ENCODE measurements at places on chromosomes 13 and 19.

DNA sequence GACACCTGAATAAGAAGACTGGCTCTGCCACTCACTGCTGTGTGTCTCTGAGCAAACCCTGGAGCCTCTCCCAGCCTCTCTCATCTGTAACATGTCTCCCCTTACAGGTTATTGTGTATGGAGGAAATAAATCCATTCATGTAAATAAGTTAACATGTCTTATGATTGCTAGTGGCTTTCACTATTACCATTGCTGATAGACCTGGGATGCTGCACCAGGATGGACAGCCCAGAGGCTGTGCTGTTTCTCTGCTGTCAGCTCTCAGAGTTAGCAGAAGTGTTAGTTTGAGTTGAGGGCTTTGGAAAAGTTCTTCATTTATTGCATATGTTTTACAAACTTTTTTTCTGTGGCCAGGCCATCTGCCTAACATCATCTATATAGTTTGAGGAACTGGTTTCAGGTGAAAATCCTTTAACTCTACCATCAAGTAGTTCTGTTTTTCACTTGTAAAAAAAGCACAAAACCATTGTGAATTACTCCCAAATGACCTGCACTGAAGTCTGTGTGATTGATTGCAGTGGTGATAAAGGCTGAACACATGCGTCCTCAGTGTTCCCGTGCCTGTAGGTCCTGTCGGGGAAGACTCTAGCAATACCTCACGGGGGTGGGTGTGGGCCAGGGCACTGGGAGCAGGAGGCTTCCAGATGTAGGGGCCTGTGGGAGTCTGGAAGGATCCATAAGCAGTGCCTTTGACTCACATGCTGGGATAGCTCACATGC is 24.6 kb downstream of the MPHOSPH8 start:
- no peak for DNase-seq

GRCh38 chr19:23981863-23982262 is 67.2 kb downstream of the ZNF726 start:
- DNase-seq, result no peak

DNA sequence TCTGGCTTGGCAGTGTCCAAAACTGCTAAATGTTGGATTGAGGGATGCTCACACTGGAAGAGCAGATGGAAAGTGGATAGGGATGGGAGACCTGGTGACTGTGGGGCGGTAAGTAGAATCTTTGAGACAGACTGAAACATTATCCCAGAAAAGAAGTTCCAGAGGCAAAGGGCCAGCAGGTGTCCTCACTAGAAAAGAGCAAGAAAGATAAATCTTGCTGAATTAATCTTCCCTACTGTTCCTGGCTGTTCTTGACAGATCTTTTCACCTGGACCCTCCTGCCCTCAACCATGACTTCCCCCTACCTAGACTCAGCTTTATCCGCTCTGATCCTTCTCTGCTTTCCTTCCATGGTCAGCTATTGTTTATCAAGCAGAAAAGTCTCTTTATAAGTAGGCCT is 35.0 kb upstream of the FRY start:
- DNase-seq, result no peak

DNA sequence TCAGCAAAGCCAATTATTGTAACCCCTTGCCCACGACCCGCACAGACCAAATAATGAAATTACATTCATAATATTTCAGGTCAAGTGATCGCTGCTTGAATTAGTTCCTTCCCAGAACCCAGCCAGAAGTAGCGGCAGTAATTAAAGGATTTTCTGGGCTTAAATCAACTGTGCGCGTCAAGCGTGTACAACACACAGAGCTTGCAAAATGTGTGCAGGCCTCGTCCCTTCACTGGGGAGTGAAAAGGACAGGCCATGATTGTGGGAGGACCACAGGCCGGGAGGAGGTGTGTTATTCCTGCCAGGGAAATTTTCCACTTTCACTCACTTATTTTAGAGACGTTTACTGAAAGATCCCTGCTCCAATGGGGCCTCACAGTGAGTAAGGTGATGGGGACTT is 84.9 kb downstream of the CHST8 start:
- DNase-seq, result no peak

DNA sequence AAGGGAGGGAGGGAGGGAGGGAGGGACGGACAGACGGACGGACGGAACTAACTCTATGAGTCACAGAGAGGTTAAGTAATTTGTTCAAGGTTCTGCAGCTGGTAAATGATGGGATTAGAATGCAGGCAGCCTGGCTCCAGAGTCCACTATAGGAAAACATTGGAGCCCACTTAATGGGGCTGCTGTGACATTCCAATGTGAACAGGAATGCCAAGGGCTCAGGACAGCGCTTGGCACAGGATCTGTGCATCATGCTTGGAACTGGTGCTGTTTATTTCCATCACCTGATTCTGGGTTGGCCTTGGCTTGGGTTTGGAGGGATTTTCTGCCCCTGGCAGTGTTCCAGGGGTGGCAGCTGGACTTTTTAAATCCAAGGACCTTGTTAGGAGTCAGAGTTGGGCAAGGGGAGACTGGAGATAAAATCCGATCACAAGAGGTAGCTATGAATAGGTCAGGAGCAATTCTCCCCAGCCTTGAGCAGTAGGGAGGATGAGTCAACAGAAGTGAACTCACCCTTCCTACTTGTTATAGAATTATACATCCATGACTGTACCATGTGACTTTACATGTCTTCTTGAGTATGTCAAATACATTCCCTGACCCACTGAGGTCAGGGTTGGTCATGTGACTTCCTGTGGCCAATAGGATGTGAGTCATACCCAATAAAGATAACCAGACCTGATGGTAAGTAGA is 7.8 kb upstream of the HIF3A start:
- no peak for DNase-seq

DNA sequence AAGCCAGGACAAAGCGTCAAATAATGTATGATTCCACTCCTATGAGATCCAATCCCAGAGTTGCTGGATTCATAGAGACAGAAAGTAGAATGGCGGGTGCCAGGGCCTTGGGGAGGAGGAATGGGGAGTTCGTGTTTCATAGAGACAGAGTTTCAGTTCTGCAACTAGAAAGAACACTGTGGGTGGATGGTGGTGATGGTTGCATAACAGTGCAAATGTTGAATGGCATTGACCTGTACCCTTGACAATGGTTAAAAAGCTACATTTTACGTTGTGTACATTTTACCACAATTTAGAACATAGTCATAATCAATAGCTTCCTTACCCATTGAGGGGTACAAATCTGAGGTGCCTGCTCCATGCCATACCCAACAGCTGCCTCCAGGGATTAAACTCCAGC is 33.4 kb downstream of the MBD3L2B start:
- DNase-seq, result no peak

GRCh38 chr13:52600666-52601065 is 41.6 kb upstream of the HNRNPA1L2 start:
- no peak for DNase-seq

- no peak for DNase-seq
Observed at GRCh38 chr19:52695996-52696395, 38.8 kb downstream of the ZNF611 start.

GRCh38 chr13:59269476-59269875 is 894.3 kb downstream of the DIAPH3 start:
- DNase-seq, result no peak

DNA sequence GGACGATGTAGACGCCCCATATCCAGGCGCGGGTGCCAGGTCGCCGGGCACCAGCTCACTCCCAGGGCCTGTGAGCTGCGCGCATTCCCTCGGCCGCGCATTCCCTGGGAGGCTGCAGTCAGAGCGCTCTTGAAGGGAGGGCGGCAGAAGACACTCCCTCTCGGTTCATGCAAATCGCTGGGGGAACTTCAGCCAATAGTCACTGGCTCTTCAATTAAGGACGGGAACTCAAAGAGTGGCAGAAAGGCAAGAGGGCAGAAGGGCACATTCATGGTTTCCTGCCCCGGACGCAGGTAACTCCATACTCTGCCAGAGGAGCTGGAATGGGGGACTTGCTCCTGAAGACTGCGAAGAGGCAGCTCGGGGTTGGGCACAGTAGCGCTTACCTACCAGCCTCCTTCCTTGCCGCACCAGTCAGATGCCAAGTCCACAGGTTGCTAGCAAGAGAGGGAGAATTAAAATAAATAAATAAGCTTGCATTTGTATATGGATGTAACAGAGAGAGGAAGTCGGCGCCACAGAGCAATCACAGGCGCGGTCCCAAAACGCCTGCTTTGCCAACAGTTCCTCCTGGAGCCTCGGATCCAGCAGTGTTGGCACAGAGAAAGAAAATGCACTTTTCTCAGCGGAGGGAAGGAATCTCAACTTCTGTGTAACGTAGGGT is 459 bp downstream of the PCDH20 start:
- peak; percentile 70 for DNase-seq

GRCh38 chr19:47560999-47561398 is 11.9 kb downstream of the ZNF541 start:
- no peak for DNase-seq

DNA sequence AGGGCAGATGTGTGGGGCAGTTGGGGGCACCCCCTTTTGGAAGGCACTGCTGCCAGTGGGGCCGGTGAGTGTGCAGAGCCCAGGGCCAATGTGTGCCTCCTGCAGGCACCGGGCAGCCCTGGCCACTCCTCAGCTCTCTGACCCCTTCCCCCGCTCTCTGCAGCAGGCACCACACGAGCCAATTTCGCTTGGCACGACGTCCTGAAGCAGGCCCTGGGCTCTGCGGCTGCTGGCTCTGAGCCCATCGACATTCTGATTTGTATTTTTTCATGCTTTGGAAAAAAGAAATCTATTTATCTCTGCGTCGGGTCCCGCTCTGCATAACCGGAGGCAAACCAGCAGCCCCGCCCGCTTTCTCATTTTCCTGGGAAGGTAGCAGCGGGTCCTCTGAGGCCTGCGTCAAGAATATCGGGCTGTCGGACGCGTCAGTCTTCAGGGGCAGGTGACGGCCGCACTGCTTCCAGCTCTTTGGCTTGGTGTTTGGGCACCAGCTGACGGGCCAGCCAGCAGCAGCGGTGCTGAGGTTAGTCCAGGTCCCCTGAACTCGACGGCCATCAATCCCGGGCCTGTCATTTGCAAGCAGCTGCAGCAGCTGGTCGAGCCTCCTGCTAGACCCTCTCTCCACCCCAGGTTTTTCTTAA is 134.3 kb downstream of the KDM4B start:
- no peak for DNase-seq

DNA sequence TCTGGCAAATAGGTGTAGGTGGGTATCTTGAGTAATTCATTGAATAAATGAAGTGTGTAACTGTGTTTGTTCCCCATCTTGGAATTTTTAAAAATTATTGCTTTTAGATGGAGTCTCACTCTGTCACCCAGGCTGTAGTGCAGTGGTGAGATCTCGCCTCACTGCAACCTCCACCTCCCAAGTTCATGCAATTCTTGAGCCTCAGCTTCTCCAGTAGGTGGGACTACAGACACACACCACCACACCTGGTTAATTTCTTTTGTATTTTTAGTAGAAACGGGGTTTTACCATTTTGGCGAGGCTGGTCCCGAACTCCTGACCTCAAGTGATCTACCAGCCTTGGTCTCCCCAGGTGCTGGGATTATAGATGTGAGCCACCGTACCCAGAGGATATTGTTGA is 7.9 kb upstream of the CYP2A6 start:
- no peak for DNase-seq

- DNase-seq, result no peak
Observed at GRCh38 chr13:111953546-111954178, 113.3 kb upstream of the SOX1 start.

DNA sequence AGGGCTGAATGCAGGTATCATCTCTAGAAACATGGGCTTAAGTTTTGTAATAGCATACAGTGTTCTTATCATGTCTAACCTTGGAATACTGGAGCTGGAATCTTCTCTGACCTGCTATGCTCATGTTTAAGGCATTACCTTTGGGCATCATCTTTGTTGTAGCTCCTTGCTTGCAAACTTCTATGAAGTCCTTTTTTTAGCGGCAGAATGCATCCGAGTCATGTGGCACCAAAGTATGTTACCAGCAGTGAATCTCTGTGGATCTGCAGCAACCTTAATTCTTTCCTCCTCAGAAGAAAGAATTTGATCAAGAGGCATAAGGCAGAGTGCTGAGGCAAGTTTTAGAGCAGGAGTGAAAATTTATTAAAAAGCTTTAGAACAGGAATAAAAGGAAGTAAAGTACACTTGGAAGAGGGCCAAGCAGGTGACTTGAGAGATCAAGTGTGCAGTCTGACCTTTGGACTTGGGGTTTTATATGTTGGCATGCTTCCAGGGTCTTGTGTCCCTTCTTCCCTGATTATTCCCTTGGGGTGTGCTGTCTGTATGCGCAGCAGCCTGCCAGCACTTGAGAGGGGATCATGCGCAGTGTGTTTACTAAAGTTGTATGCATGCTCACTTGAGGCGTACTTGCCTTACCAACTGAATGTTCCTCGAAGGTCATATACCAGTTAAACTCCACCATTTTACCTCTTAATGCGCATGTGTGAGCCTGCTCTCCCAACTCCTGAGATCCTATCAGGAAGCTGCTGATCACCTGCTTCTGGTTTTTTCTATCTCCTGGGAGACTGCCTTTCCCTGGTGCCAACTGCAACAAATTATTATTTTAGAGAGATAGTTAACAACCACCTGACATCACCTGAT is 115.5 kb downstream of the LACC1 start:
- no peak for DNase-seq

DNA sequence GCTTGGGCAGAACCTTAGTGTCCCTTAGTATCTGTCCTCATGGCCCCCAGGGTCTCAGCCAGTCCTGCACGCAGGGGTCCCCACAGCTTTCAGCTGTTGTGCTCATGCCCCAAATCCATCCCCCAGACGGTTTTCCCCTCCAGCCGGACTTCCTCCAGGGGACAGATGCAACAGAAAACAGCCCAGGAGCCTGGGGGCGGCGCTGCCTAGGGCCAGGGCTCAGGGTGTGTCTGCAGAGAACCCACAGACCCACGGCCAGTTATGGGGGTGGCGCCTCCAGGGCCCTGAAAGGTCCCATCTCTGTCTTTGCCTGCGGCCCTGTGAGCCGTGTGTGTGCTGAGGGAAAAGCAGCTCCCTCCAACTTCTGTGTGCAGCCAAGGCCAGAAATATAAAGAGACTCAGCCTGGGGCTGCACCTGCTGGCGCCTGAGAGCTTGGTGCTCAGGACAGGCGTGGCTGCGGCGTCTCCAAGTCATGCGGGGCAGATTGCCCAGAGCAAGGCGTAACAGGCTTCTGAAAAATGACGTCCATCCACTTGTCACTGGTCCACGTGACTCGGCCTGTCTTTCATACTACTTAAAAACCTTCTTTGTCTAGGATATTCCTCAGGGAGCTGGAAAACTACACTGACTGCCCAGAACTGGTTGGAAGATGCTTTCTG is 22.1 kb upstream of the F7 start:
- DNase-seq, result no peak
